ENCODE measurements at places on chromosomes 3 and 15. TPM values are rescaled to one million over a fixed set of nuclear protein-coding genes. Genes with fewer than 3 reads are reported as not detected.

Gene PTX3
- 4.5 TPM for polyA plus RNA-seq

Gene NR2F2
- 348 TPM for polyA plus RNA-seq

Gene TMEM207
- polyA plus RNA-seq = 18.1 TPM

Gene EPHB1
- polyA plus RNA-seq = 5.9 TPM

Gene SENP5
- polyA plus RNA-seq = 40.4 TPM

Gene AP3B2
- 4.8 TPM for polyA plus RNA-seq

Gene LAMB2
- polyA plus RNA-seq = 435 TPM

Gene ATP13A5
- polyA plus RNA-seq = 0.22 TPM

Gene GABRB3
- 6.0 TPM for polyA plus RNA-seq

Gene TRH
- 0.12 TPM for polyA plus RNA-seq

Measured in left kidney (tissue), 8 donors.